Karpas-422 (cell line): ENCODE measurements at places on chromosomes 7 and 10. TPM values are rescaled to one million over a fixed set of nuclear protein-coding genes. Genes with fewer than 3 reads are reported as not detected.
A peak's percentile ranks its signal among the peaks of the same experiment; 100 is the strongest.

The LIPK gene
- not detected in 2 replicates for total RNA-seq

The MBLAC1 gene
- total RNA-seq, result 1.4 TPM in 1 of 2 replicates, not detected in the other

The CACNB2 gene
- not detected in 2 replicates for total RNA-seq

The TRIM50 gene
- not detected in 2 replicates for total RNA-seq

The CPA4 gene
- not detected in 2 replicates for total RNA-seq

The KEL gene
- total RNA-seq, result 0.36 TPM in 1 of 2 replicates, not detected in the other

The AOC1 gene
- total RNA-seq, result not detected in 2 replicates

DNA sequence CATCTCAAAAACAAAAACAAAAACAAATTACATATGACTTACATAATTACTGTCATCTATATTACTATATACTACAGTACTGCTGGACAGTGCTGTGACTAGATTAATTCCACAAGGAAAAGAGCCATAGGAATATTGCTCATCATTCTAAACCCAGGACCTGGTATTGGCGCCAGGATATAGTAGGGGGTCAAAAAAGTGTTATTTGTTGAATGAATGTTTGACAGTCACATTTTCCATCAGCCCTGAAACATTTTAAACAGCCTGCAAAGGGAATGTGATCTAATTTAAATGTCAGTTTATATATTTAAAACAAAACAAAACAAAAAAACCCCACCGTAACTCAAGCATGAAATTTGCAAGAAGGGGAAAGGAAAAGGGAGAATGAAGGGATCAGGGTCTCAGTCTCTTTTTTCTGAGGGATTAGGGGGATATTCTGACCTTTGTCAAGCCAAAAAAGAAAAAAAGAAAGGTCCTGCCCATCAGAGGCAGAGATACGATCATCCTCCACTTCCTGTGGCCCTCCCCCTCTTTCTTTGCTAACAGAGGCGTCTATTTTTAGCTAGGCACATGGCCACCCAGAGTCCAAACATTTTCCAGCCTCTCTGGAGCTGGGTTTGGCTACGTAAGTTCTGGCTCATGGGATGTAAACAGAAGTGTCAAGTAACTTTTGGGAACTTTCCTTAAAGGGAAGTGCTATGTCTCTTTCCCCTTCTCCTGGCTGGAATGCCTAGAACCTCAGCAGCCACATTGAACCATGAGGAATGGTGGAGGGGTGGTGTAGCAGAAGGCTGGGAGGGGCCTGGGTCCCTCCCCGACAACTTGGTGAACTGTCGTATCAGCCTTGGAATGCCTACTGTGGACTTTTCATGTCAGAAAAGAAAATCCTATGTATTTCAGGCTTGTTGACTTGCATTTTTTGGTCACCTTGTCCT is 44.6 kb upstream of the DLG5 start:
- no peak for DNase-seq
- no peaks in the 10 kb centered on the region for H3K4me1 ChIP-seq
- H3K27ac ChIP-seq, result no peak overlapping the region

GRCh38 chr10:20897146-20897825 is at the start of gene NEBL:
Gene NEBL, minus strand, starts transcription at chr10:20897311. Its CDS starts 106 bp downstream, at chr10:20897205.
- no peak within 1 kb of the TSS for H3K4me3 ChIP-seq
- H3K27ac ChIP-seq, result no peak within 1 kb of the TSS
- H3K4me1 ChIP-seq, result no peaks in the 10 kb centered on the region

- no peaks in the 10 kb centered on the region for H3K4me1 ChIP-seq
- H3K27me3 ChIP-seq, result no peaks in the 10 kb centered on the region
- no peak overlapping the region for H3K4me3 ChIP-seq
- DNase-seq, result no peak
- no peak overlapping the region for H3K27ac ChIP-seq
Observed at GRCh38 chr7:6654842-6655610, 17.9 kb downstream of the ZNF316 start.

GRCh38 chr7:150988230-150989226 is 2.3 kb upstream of the NOS3 start:
- H3K27me3 ChIP-seq, result no peaks in the 10 kb centered on the region
- no peak overlapping the region for H3K27ac ChIP-seq
- H3K4me3 ChIP-seq, result no peak overlapping the region
- H3K4me1 ChIP-seq, result 0 out of 2 replicates have a peak, but pooled peaks cover 5% of the 10 kb centered on the region
- DNase-seq, result peak; percentile 88
- no peaks in the 10 kb centered on the region for H3K36me3 ChIP-seq

GRCh38 chr10:30124704-30125103 is 65.3 kb upstream of the JCAD start:
- H3K27ac ChIP-seq, result no peak overlapping the region
- H3K4me3 ChIP-seq, result no peak overlapping the region
- DNase-seq, result no peak
- no peaks in the 10 kb centered on the region for H3K4me1 ChIP-seq
- no peaks in the 10 kb centered on the region for H3K27me3 ChIP-seq
- no peaks in the 10 kb centered on the region for H3K36me3 ChIP-seq

DNA sequence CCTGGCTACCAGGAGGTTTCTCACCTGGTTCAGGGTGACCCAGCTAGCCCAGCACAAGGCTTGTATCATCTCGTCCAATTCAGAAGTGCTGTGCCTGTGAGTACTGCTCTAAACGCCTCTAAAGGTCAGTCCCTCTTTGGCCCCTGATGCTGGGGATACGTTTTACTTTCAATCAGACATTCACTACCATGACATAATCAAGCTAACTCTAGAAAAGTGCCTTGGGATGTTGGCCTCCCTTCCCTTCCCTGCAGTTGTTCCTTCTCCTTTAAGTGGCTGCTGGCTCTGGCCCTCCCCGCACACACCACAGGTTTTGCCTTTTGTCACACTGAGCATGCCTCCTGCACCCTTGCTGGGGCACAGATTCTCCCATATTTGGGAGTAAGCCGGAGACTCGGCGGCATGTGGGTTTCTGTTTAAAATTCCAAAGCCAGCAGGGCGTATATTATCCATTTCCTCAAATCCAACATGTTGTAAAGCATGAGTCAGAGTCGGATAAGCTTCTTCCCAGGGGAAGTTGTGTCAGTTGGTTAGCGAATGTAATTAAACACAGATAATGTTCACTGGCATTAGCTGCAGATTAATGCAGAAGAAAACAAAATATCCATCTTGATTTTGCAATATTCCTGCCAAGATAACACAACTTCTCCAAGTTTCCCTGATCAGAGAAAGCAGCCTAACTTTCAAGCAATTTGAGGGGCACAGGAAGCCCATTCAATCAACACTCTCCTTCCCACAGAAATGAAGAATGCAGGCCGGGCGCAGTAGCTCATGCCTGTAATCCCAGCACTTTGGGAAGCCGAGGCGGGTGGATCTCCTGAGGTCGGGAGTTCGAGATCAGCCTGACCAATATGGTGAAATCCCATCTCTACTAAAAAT is 31.8 kb upstream of the VCL start:
- H3K27ac ChIP-seq, result no peak overlapping the region
- no peak overlapping the region for H3K4me3 ChIP-seq
- H3K27me3 ChIP-seq, result no peaks in the 10 kb centered on the region
- H3K4me1 ChIP-seq, result peaks cover under 1% of the 10 kb centered on the region; the same call in 1 of the 2 replicates

DNA sequence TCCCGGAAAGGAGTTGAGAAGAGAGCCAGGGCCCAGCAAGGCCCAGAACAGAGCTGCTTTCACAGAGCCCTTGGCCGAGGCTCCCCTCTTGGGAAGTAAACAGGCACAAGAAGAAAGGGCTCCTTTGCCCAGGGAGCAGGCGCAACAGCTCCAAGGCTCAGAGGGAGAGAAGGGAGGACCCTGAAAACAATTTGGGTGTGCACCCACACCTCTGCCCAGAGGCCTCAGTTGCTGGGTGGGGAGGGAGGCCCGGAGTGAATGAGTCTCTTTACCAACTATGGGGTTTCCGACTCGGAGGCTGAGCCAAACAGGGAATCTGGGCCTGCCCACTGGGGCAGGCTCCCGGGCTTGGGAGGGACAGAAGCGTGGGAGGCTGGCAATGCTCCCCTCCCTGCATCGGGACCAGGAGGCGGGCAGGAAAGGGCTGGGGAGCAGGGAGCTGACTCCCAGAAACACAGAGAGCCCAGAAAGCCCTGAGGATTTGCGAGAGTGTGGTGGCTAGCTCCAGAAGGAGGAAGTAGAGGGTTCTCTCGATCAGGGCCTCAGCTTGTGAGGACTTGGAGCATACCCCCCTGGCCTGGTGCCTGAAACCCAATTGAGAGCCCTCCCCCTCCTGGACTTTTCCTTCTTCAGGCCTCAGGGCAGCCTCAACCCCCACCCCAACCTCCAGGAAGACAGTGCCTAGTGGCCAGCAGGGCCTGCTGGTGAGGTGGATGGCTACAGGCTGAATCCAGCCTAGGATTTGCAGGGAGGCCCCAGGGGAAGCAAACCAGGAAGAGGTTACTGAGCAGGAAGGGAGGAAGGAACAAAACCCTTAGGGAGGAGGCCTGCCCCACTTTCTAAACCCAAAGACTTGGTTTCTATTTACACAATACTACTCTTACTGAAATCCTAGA is 6.2 kb downstream of the C10orf105 start:
- H3K27me3 ChIP-seq, result no peaks in the 10 kb centered on the region
- H3K4me3 ChIP-seq, result no peak overlapping the region
- H3K4me1 ChIP-seq, result peaks cover 30% of the 10 kb centered on the region
- no peaks in the 10 kb centered on the region for H3K36me3 ChIP-seq

DNA sequence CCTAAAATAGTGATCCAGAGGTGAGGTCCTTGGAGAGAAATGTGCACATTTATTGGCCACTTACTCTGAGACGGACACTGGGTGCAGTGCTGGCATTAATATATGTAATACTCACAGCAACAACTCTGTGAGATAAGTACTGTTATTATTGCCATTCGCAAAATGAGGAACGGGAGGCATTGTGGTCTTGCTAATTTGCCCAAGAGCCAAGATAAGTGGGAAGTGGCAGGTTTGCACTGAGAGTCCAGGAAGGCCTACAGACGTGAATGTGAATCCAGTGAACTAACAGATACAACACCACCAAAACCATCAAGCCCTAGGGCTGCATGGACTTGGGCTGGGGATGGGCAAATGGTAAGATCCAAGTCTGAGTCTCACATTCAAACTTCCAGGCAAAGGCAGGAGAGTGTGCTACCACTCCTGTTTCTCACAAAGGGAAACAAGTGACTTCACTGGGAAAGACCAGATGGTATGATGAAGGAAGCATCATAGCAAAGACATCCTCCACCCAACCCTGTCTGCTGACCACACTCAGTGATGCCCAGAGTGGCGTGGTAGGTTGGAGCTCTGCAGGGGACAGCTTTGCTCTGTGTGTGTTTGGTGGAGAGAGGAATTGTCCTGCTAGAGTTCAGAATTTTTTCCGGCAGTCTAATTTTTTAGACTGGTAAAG is 19.2 kb downstream of the TMEM273 start:
- H3K27ac ChIP-seq, result no peak overlapping the region
- no peak for DNase-seq
- no peaks in the 10 kb centered on the region for H3K36me3 ChIP-seq
- peaks cover 16% of the 10 kb centered on the region for H3K4me1 ChIP-seq
- no peak overlapping the region for H3K4me3 ChIP-seq

- H3K36me3 ChIP-seq, result peaks cover 15% of the 10 kb centered on the region; the same call in 1 of the 2 replicates
- no peak overlapping the region for H3K27ac ChIP-seq
- no peaks in the 10 kb centered on the region for H3K27me3 ChIP-seq
- H3K4me1 ChIP-seq, result peaks cover 7% of the 10 kb centered on the region; the same call in 1 of the 2 replicates
- DNase-seq, result no peak
Observed at GRCh38 chr10:124963866-124964720, 22.2 kb downstream of the ZRANB1 start.

GRCh38 chr10:52517012-52517411 is 202.9 kb downstream of the DKK1 start:
- H3K27me3 ChIP-seq, result no peaks in the 10 kb centered on the region
- H3K36me3 ChIP-seq, result no peaks in the 10 kb centered on the region
- no peak for DNase-seq
- H3K4me1 ChIP-seq, result no peaks in the 10 kb centered on the region
- H3K4me3 ChIP-seq, result no peak overlapping the region
- H3K27ac ChIP-seq, result no peak overlapping the region

DNA sequence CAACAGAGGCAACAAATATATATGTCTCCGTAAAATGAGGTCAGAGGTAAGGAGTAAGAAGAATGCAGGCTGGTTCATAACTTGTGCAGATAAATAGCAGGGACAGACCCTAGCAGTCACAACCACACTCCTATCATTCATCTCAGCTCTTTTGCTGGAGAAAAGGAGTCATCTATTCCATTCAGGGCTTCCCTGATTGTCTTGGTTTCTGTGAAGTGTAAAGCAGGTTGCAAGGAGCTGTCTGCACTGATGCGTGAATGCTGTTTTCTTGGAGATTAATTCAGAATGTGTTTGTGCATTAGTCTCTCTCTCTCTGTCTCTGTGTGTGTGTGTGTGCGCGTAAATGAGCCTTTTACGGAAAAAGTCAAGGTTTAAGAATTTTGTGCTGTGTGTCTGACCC is 643.3 kb upstream of the SORCS1 start:
- H3K4me3 ChIP-seq, result no peak overlapping the region
- DNase-seq, result no peak
- H3K27me3 ChIP-seq, result no peaks in the 10 kb centered on the region
- H3K4me1 ChIP-seq, result no peaks in the 10 kb centered on the region
- no peak overlapping the region for H3K27ac ChIP-seq

DNA sequence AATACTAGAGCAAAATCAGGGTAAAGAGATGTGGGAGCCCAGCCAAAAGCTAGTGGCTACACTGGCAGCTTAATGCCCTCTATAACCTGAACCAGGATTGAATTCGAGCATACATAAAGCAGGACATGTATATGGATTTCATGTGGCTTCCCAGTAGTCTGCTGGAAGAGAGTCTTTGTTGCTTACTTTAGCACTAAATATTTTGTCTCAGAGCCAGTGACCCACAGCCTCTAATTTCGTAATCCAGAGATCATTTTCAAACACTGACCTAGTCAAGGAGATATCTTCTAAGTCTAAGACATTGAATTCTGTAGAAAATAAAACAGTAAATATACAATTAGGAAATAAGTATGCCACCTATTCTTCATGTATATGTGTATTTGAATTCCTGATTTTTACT is 64.2 kb upstream of the GNAI1 start:
- no peaks in the 10 kb centered on the region for H3K4me1 ChIP-seq
- DNase-seq, result no peak
- no peaks in the 10 kb centered on the region for H3K36me3 ChIP-seq
- no peak overlapping the region for H3K27ac ChIP-seq

DNA sequence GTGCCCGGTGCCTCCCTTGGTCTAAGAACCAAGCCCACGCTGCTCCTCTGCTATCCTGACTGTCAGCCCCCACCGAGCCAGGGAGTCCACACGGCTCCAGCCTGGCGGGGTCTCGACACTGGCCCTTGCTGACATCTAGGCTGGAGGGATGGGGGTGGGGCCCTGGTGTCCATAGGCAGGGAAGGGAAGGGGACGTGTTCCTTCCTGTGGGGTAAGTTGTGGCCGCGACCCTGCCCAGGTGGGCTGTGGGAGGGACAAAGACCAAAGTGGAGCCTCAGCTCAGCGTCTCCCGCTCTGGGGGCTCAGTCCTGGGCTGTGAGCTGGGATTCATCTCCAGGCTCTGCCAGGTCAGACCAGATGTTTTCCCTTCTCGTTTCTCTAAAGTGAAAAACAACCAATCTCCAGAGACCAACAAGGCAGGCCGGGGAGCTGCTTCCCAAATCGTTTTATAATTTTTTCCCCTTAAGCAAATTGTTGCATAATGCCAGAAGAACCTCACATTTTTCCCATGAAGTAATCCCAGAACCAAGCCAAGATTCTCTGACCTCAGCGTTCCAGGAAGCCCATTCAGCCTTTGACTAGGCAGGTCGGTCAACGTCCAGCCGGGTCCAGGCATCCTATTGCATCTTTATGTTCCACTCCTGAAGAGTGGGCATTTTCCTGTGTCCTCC is 101.2 kb downstream of the RGS10 start:
- 0 out of 2 replicates have a peak overlapping the region, but pooled peaks have one; percentile 57 for H3K27ac ChIP-seq
- H3K4me3 ChIP-seq, result no peak overlapping the region
- H3K4me1 ChIP-seq, result peaks cover 29% of the 10 kb centered on the region
- no peaks in the 10 kb centered on the region for H3K36me3 ChIP-seq
- DNase-seq, result no peak
- H3K27me3 ChIP-seq, result no peaks in the 10 kb centered on the region

- no peak for DNase-seq
- H3K27me3 ChIP-seq, result no peaks in the 10 kb centered on the region
- H3K36me3 ChIP-seq, result peaks cover 21% of the 10 kb centered on the region; the same call in 1 of the 2 replicates
- no peaks in the 10 kb centered on the region for H3K4me1 ChIP-seq
Observed at GRCh38 chr10:11936389-11937152, 106.0 kb downstream of the UPF2 start.
